DMS 273 treated with DMSO at 0.1 percent for 48 hours (cell line): ENCODE measurements at places on chromosomes 12 and 14.

GRCh38 chr12:79870916-79871315 is 64.0 kb downstream of the PPP1R12A start:
- DNase-seq: no peak

DNA sequence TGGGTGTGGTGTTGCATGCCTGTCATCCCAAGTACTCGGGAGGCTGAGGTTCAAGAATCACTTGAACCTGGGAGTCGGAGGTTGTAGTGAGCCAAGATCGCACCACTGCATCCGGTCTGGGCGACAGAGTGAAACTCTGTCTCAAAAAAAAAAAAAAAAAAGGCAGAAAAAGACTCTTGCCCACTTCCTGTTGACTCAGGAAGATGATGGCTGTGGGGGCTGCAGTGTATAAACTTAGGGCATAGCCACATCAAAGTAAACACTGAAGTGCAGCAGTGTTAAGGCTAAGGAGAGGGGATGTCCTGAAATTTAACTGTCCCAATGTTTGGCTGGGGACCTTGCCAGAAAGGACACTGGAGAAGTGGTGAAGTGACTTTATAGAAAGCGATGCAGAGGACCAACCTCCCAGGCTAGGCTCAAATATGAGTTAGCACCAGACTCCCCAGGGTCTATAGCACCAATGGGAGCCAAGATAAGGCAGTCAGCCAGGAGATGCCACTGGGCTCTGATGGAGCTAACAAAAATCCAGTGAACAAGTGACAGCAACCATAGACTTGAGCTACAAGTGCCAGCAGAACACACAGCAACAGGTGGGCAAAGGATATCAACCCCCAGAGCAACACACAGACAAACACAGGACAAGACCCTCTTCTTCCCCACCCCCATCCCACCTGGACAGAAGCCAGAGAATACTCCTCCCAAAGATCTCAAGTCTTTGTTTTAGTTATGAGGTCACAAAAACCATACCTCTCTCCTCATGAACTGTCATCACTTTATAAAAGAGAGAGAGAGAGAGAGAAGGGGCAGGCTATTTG is 28.0 kb downstream of the NELL2 start:
- DNase-seq: no peak

DNA sequence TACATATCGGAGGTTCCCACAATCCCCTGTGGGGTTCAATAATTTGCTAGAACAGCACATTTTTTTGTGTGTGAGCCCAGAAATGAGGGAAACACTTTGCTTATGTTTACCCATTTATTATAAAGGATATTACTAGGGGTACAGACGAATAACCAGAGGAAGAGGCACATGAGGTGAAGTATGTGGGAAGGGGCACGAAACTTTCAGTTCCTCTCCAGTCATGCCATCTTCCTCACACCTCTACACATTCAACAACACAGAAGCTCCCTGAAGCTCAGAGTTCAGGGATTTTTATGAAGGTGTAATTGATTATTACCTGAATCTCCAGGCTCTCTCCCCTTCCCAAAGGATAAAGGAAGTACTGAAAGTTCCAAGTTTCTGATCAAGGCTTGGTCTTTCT is 30.2 kb upstream of the DYRK2 start:
- DNase-seq: no peak

DNA sequence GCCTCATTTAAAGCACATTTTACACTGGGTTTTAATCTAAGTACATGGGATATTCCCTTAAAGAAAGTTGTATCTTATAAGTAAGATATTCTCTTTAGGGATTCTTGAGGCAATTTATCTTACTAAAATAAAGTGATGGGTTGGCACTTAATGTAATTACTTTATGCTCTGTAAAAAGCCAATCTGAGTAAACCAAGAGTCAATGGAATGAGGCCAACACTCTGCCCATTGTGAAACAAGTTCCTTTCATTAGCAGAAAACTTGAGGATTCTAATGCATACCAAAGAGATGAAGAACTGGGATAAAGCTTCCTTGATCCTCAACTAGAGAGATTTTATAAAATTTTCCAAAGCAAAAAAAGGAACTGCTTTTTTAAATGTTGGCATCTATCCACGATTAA is 121.2 kb downstream of the METTL25 start:
- no peak for DNase-seq

DNA sequence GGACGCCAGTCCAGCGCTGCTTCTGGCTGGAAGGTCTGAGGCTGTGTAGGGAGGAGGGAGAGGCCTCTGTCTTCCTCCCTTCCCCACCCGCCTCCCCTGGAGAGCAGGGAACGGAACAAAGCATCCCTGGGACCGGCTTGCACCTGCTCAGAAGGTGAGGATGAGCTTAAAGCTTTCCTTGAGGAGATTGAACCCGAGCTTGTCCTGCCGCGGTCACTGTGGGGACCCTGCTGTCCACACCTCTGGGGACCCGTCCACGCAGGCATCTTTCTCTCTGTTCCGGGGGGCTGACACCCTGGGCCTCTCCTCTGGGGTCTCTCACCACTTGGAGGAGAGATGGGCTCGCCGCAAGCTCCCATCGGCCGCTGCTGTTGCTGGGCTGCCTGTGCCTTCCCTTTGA is 33.2 kb upstream of the SFSWAP start:
- no peak for DNase-seq

DNA sequence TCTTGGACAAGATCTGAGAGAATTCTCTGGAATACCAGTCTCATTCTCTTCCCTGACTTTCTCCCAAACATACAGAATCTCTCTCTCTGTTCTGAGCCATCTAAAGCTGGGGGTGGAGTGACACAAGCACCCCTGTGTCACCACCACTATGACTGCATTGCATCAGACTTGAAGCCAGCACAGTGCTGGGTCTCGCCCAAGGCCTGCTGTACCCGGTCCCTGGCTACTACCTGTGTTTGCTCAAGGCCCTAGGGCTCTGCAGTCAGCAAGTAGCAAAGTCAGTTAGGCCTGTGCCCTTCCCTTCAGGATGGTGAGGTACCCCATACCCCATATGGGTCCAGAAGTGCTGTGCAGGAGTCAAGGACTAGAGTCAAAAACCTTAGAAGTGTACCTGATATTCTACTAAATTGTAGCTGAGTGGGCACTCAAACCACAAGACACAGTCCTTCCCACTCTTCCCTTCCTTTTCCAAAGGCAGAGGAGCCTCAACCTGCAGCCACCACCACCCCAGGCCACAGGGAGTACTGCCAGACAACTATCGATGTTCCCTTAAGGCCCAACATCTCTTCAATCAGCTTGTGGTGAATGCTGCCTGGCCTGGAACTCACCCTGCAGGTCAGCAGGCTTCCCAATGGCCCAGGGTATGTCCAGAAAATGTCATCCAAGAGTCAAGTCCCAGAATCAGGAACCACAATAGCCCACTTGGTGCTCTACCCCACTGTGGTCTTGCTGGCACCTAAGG is 21.2 kb upstream of the RDH16 start:
- DNase-seq: no peak
